ENCODE measurements at places on chromosomes 2 and 18.

DNA sequence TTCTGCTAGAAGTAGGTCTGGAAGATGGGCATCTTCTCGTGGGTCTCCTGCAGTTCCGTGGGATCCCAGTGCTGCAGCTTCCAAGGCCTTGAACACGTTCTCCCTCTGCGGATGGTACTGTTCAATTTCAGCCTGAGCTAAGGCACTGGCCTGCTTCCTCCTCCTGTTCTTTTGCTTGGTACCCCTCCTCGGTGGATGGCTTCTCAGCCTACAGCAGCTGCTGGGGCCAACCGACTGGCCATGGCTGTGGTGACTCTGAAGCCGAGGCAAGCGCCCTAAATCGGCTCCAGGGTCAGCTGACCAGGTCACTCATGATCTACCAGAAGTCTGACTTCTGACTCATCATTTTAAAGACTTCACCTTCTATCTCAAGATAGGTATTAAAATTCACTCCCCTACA lies 150.2 kb downstream of the NBAS start:
- no peak for DNase-seq

DNA sequence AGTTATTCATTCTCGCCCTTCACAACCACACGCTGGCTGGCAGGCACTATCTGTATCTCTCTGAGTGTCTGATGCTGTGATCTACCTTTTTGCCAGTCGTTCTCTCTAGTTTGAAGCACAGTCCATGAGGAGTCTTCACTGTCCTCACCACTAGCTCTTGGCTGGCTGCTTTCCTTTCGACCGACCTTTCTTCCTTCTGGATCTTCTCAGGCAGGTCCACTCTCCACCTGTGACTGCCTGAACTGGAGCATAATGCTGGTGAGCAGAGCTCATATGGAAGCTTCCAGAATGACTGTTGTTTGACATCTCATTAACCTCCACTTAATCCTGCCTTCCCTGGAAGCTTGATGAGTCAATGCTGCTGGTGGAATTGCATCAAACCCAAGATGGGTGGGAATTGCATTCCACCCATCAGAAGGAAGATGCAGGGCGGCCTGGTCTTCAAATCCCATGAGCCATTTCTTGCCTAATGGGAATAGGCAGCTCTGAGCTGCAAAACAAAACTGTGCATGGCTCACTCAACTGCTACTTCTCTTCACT lies 283.5 kb upstream of the HDAC4 start:
- no peak for DNase-seq

GRCh38 chr2:60465736-60466135 lies 87.7 kb downstream of the BCL11A start:
- no peak for DNase-seq

GRCh38 chr2:218022851-218023530 lies 20.2 kb upstream of the TNS1 start:
- DNase-seq: no peak

- no peak for DNase-seq
Observed at GRCh38 chr2:65263262-65263661, 35.6 kb downstream of the ACTR2 start.

- DNase-seq: no peak
Observed at GRCh38 chr18:24940416-24940815, 411.6 kb downstream of the ZNF521 start.

DNA sequence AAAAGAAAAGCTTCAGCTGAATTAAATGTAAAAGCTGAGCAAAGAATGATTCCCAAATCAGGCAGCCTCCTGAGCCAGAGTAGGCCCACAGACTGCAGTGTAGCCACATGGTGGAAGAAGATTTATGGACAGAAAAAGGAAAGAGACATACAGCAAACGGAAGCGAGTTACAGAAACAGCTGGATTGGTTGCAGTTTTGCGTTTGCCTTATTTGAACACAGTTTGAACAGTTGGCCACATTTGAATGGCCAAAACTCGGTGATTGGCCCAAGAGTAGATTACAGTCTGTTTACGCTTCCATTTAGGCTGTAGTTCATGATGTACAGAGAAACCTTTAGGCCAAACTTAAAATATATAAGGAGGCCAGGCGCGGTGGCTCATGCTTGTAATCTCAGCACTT lies 35.1 kb downstream of the SH2D6 start:
- DNase-seq: no peak

DNA sequence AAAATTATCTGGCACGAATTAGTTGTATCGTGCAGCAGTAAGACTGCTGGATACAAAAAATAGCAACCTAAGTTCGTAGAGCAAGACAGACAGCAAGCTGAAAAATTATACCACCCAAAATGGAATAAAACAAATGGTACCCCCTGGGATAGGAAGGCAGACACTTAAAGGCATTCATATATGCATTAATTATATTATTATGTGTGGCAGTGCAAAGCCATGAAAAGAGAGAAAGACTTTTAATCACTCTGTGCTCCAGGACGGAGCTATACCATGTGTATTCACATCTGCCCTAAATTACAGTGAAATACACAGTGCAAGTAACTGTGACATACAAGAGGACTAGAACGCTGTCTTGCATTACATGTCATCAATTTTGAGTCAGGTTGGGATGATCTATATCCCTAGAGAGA lies 235.9 kb downstream of the GULP1 start:
- no peak for DNase-seq

DNA sequence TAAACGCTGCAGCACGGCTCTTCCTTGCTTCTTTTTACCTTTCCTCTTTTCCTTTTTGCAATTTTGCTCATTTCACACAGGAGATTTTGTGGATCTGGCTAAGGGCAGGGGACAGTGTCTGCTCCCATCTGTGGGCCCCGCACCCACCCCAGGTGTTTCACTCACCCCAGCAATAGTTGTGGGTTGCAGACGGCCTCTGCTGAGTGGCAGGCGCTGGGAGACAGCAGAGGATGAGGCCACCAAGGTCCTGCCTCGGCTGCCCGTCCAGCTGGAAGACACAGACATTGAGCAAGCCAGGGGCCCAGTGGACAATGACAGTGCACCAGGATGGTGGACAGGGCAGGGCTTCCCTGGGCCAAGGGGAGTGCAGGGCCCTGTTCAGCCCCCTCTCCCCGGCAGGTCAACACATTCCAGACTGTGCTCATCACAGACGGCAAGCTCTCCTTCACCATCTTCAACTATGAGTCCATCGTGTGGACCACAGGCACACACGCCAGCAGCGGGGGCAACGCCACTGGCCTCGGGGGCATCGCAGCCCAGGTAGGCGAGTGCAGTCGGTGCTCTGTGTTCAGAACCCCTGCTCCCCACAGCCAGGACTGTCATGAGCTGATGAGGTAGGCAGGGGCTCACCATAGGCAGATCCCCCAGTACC lies 35.0 kb downstream of the SNED1 start:
- DNase-seq: no peak

GRCh38 chr2:112059671-112060070 lies 4.6 kb downstream of the TMEM87B start:
- DNase-seq: no peak

GRCh38 chr2:194545978-194546377 lies 1111.0 kb upstream of the SLC39A10 start:
- DNase-seq: no peak

GRCh38 chr2:231099918-231100317 lies 24.9 kb downstream of the HTR2B start:
- DNase-seq: no peak

GRCh38 chr2:102782933-102783332 lies 21.1 kb downstream of the TMEM182 start:
- no peak for DNase-seq

DNA sequence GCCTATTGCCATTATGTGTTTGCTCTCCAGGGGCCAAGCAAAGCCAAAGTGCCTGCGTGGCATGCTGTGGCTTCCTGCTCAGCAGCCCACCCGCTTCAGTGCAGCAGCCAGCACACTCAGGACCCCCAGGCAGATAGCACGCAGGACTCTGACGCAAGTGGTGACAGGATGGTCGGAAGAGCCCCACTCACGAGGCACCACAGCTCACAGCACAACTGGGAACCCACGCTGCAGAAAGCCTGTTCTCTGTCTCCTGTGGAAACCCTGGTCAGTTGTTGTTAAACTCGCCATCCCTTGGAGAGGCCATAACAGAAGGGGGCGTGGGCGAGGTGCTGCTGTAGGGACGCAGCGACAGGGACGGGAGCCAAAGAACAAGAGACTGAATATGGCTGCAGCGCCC lies 76.4 kb downstream of the HDAC4 start:
- no peak for DNase-seq

GRCh38 chr2:174053355-174054151 lies 88.4 kb upstream of the SP3 start:
- no peak for DNase-seq

DNA sequence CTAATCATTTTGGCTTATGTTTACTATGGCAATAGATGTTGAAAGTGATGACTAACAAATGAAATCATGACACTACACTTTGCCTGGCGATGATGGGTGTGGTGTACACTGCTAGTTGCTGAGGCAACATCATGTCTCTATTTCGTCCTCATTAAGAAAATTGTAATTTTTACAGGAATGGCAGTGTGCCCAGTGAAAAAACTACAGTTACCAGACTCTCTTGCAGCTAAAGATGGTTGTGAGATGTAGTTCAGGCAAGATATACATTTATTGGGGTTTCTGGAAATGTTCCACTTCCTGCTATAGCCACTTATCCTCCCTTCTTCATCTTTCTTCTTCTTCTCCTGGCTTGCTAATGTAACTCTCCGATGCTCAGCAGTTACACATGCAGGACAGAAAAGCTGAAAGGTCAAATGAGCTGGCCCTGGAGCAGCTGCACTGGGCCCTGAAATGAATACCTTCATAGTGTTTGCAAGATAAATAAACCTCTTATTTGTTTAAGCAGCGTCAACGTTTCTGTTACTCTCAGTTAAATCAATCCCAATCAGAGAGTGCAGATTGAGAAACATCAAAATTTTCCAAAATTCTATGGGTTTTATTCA lies 46.0 kb downstream of the SOCS6 start:
- DNase-seq: no peak

DNA sequence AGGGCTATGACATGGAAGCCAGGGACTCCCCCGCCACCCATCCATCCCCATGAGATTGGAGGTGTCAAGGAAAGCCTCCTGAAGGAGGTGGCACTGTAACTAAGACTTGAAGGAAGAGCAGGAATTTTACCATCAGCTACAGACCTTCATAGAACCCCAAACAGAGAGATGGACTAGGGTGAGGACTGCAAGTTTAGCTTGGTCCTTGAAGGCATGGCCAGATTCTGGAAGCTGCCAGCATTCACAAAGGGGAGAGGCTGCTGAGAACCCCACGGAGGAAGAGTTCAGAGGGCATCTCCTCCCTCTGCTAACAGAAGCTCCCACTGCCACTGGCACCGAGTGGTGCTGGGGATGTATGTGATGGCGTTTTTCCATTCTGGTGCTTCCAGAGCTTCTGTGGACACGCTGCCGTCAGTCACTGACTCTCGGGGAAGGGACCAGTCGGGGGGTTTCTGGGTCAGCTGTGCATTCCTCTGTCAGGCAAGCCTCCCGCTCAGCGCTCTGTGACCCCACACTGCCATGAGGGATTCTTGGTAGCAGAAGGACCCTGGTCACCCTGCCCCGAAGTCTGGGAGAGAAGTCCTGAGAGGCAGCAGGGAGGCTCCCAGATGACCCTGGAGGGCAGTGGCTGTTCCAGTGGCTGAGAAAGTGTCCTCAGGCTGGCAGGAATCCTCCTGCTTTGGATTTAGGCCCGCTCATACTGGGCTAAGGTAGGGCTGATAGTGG lies 18.1 kb downstream of the TMEM185B start:
- DNase-seq: no peak

DNA sequence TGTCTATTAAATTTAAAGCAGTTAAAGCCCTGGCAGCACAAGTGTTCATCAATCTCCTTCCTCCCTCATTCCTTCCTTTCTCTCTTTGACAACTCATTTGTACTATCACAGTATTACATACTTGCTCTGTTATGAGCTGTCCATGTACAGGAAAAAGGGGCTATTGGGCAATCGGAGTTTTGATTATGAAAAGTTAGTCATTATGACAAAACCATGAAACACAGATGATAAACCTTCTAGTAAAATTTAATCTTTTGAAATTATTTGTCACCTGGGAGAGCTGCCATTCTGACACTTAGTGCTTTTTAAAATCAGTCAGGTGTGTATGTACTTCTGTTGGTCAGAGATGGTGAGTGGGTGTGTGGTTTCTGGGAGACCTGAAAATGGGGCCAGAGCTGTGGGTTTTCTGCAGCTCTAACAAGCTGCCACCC lies 39.4 kb downstream of the MAP4K4 start:
- DNase-seq: no peak

DNA sequence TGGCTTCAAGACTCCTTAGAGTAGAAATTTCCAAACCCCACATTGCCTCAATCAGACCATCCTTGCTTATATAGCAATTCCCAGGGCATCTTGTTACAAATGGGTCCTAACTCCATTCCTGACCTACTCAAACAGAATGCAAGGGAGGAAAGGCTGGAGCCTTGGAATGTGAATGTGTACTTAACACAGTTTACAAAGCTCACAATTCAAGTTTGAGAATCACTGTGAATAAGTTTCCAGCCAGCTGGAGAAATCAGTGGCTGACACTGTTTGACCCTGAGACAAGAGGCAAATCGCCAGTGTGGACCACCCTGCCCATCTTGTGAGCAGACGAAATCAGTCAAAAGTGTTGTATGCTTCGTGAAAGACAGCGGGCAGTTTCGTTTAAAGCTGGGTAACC lies 65.5 kb downstream of the SOWAHC start:
- DNase-seq: no peak

Measured in NCI-H1105 treated with DMSO at 0.1 percent for 48 hours (cell line).